ENCODE measurements at places on chromosomes 4 and X.

- H3K4me3 ChIP-seq, result no peak overlapping the region
- H3K4me1 ChIP-seq, result no peaks in the 10 kb centered on the region
- H3K27me3 ChIP-seq, result no peaks in the 10 kb centered on the region
Observed at GRCh38 chrX:143601809-143602208, 34.1 kb downstream of the SLITRK4 start.

GRCh38 chrX:71102292-71102691 is 4.2 kb downstream of the CXorf65 start:
- H3K4me1 ChIP-seq, result no peaks in the 10 kb centered on the region
- DNase-seq, result no peak

DNA sequence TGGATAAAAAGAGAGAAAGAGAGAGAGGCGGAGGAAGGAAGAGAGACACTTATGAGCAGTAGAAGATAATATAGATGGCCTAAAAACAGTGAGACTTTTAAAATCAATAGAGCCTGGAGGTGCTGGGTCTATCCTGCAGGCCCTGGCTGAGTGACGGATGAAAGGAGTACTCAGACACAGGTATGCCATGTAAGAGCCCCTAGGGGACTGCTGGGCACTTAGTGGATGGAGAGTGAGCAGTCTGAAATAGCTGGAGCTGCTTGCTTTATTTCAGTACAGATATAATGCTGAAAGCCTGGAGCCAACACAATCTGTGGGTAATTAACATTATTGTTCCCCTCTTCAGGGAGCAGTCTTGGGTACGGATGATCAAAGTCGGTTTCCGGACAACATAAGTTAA is 578.6 kb downstream of the SPOCK3 start:
- H3K4me1 ChIP-seq, result no peaks in the 10 kb centered on the region
- H3K36me3 ChIP-seq, result no peaks in the 10 kb centered on the region
- no peak overlapping the region for H3K4me3 ChIP-seq
- H3K27ac ChIP-seq, result no peak overlapping the region
- H3K27me3 ChIP-seq, result no peaks in the 10 kb centered on the region
- DNase-seq, result no peak

- no peaks in the 10 kb centered on the region for H3K36me3 ChIP-seq
- no peak for DNase-seq
- no peak overlapping the region for H3K27ac ChIP-seq
- no peaks in the 10 kb centered on the region for H3K4me1 ChIP-seq
- no peaks in the 10 kb centered on the region for H3K27me3 ChIP-seq
Observed at GRCh38 chrX:102115748-102116147, 9.7 kb upstream of the TCEAL2 start.

DNA sequence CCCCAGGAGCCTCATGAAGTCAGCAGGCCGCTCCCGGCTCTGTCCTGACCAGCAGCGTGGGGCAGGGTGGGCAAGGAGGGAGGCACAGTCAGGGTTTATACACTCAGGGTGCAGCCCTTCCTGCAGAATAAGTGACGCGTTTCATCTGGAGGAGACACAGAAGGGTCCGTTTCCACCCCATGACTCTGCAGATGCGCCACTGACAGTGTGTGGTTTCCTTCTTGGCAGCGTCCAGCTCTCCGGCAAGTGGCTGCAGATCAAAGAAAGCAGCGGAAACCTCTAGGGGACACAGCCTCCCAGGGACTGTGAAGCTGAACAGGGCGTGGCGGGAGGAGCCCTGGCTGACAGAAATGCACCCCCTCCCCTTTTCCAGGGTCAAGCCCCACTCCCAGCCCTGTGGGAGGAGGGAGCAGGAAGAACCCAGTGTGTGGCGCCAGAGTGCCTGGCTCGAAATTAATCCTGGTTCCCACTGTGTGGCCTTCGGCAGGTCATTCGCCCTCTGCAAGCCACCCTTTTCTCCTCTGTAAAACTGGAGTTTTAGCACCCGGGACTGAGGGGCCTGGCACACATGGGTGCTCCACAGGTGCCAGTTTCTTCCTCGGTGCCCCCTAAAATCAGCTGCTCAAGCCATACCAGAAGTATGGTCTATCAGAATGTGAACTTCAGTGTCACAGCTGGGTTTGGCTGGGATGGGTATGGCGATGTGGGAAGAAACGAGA is 17.3 kb upstream of the TBC1D14 start:
- peak overlapping the region; percentile 11 for H3K4me3 ChIP-seq
- H3K4me1 ChIP-seq, result peaks cover 29% of the 10 kb centered on the region
- H3K27me3 ChIP-seq, result no peaks in the 10 kb centered on the region
- DNase-seq, result peak; percentile 51
- peak overlapping the region; percentile 36 for H3K27ac ChIP-seq

GRCh38 chr4:118772081-118772766 is 63.7 kb downstream of the SEC24D start:
- peaks cover 9% of the 10 kb centered on the region for H3K36me3 ChIP-seq
- DNase-seq, result no peak
- H3K4me1 ChIP-seq, result peaks cover 67% of the 10 kb centered on the region
- peak overlapping the region; percentile 6 for H3K27ac ChIP-seq

GRCh38 chr4:4383085-4383484 is 3.8 kb upstream of the NSG1 start:
- DNase-seq, result no peak
- H3K4me1 ChIP-seq, result peaks cover 24% of the 10 kb centered on the region
- no peaks in the 10 kb centered on the region for H3K36me3 ChIP-seq
- H3K27ac ChIP-seq, result peak overlapping the region; percentile 47
- H3K27me3 ChIP-seq, result peaks cover 45% of the 10 kb centered on the region

DNA sequence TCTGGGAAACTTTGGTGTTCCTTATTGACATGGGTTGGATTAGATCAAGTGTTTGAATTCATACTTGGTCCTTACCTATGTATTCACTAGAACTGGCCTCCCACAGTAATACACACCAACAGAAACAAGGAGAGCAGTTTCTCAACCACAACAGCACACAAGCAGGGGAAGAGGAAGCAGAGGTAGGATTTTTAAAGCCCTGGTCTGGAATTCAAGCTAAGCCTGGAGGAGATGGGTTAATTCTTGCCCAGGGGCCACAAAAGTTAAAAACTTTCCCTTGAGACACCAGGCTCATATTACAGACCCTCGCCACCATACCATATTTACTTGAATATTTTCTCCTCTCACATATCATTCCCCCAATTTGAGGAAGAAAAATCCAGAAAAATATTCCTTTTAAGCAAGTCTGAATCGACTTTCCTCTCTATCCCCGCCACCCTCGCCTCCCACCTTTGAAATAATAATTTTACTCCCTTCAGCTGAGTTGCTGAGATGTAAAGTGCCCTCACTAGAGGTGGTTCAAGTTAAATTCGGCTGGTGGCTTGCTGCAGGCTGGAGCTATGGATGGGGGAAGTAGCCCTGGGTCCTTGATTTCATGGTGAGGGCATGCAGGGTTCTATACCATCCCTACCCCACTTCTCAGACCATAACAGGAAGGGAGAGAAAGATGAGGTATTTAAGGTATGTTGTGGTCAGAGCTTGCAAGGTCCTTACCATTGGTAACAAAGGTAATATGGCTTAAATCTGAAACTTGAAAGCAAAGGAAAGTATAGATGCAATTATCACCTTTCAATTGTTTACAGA is 440.2 kb downstream of the INPP4B start:
- H3K27ac ChIP-seq, result peak overlapping the region; percentile 76
- H3K4me3 ChIP-seq, result peak overlapping the region; percentile 38

DNA sequence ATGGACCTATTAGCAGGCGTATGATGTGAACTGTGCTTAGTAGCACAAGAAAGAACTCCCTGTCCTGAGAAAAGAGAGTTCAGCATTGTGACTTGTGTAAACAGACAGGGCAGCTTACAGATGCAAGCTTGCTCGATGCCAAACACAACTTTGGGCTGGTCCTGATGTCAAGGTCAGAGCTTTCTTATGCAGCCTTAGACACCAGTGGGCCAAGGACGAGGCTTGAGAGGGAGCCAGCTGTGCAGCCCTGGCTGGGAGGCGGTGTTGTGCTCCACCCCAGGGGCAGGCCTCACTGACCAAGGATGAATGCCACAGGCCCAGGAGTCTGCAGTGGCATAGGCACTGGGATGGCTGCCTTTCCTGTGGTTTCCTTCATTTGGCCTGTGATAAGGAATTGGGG is 35.4 kb downstream of the JADE1 start:
- H3K27ac ChIP-seq, result peak overlapping the region; percentile 73
- no peaks in the 10 kb centered on the region for H3K27me3 ChIP-seq
- H3K36me3 ChIP-seq, result peaks cover 6% of the 10 kb centered on the region

DNA sequence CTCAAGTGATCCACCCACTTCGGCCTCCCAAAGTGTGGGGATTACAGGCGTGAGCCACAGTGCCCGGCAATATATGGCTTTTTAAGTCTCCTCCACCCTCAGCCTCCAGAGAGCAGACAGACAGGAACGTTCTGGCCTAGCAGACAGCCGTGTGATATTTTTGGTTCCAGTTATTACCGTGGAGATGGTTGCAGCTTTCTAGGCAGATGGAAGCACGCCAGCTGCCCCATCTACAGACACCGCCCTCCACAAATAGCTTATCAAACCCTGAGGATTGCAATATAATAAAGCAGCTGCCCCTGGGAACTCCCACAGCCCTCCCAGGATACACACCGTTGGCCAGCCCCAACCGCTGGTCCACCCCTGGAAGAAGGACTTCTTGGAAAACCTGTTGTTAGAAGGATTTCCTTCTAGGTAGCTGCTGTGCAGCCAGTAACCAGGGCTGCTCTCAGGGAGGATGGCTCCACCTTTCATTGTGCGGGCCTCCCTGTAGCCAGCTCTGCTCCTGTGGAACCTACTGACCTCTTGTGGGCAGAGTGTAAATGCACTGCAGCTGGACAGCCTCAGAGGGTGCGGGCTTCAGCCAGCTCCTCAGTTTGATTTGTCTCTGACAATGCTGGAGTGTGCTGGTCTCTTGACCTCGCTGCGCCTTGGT is 44.0 kb downstream of the SLC25A5 start:
- H3K27ac ChIP-seq, result no peak overlapping the region
- H3K36me3 ChIP-seq, result no peaks in the 10 kb centered on the region
- no peaks in the 10 kb centered on the region for H3K4me1 ChIP-seq

GRCh38 chr4:76435528-76436319 is 695 bp downstream of the SHROOM3 start:
- H3K4me3 ChIP-seq, result peak overlapping the region; percentile 5
- no peak for DNase-seq
- H3K4me1 ChIP-seq, result no peaks in the 10 kb centered on the region
- H3K27ac ChIP-seq, result peak overlapping the region; percentile 15

DNA sequence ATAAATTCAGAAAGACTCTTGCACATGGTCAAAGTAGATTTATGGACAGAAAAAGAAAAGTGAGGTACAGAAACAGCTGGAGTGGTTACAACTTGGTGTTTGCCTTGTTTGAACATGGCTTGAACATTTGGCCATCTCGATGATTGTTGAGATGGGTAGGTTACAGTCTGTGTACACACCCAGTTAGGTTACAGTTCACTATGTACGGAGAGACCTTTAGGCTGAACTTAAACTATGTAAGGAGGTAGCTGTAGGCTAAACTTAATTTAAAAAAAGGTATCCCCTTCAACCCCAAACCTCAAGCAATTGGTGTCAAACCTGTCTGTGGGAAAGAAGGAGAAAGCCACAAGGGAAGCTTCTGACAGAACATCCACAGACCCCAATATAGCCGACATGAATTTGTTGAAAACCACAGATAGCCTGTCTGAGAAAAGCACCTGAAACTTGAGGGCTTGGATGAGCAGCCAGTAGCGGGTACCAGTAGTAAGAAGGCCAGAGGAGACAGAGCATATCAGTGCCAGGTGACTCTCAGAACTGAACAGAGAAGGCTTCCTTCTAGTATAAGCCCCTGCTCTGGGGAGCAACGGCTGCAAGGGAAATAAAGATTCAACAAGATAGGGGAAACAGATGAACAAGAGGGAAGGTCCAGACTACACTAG is 247.9 kb upstream of the GALNTL6 start:
- H3K4me3 ChIP-seq, result no peak overlapping the region
- H3K36me3 ChIP-seq, result no peaks in the 10 kb centered on the region
- no peaks in the 10 kb centered on the region for H3K27me3 ChIP-seq
- H3K4me1 ChIP-seq, result no peaks in the 10 kb centered on the region

DNA sequence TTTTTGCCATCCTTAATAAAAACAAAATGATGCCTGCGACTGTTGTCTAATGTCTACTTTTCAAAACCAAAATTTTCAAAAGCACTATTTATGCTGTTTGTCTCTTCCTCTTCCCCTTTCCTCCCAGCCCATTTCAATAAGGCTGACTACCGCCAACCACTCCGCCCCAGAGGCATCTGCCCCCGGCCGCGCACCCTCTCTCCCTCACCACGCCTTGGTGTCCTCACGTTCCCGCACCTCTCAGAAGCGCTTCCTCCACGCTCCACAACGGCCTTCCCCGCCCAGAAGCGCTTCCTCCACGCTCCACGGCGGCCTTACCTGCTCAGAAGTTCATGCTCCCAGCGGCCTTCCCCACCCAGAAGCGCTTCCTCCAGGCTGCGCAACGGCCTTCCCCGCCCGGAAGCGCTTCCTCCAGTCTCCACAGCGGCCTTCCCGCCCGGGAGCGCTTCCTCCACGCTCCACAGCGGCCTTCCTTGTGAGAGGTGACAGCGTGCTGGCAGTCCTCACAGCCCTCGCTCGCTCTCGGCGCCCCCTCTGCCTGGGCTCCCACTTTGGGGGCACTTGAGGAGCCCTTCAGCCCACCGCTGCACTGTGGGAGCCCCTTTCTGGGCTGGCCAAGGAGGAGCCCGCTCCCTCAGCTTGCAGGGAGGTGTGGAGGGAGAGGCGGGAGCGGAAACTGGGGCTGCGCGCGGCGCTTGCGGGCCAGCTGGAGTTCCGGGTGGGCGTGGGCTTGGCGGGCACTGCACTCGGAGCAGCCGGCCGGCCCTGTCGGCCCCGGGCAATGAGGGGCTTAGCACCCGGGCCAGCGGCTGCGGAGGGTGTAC is 490.4 kb upstream of the ZFP42 start:
- DNase-seq, result no peak
- no peaks in the 10 kb centered on the region for H3K36me3 ChIP-seq
- no peaks in the 10 kb centered on the region for H3K4me1 ChIP-seq
- no peak overlapping the region for H3K4me3 ChIP-seq
- no peaks in the 10 kb centered on the region for H3K27me3 ChIP-seq

DNA sequence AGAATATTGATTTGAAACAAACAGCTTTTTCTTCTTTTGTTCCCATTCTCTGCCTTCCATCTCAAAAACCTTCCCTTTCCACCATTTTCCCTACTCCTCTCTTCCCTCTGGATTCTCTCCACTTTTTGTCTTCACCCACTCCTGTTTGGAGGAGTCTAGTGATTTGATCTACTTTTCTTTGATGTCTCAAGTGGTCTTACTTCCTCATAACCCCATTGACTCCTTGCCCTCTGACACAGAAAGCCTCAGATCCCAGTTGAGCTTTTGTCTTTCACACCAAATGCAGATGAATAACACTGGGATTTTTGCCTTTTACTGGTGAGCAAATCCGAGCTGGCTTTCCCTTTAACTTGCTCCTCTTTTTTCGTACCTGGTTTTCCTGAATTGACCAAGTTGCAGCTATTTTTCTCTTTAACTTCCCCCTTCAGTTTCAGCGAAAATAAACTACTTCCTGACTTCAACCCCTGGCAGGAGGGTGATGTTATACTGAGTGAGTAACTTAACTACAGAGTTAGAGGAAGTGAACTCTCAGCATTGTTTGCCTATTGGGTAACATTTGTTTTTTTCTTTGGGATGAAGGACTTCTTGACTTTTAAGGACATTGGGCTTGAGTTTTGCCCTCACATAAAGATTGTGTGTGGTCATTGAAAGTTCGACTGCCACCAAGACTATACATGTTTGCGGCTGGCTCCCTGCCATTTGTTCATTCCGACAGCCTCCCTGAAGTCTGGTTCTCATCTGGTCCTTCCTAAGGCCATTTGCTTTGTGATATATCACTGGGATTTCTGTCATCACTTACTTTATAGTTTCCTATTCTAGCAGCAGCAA is 392.8 kb upstream of the NR3C2 start:
- H3K27me3 ChIP-seq, result no peaks in the 10 kb centered on the region
- H3K36me3 ChIP-seq, result no peaks in the 10 kb centered on the region
- H3K4me1 ChIP-seq, result no peaks in the 10 kb centered on the region
- H3K27ac ChIP-seq, result no peak overlapping the region
- no peak for DNase-seq

GRCh38 chrX:69131886-69132285 is 33.4 kb downstream of the PJA1 start:
- no peak overlapping the region for H3K4me3 ChIP-seq
- no peaks in the 10 kb centered on the region for H3K4me1 ChIP-seq
- DNase-seq, result no peak
- no peaks in the 10 kb centered on the region for H3K36me3 ChIP-seq
- no peaks in the 10 kb centered on the region for H3K27me3 ChIP-seq
